GM12864 (cell line): ENCODE measurements at places on chromosomes 3 and 15.

DNA sequence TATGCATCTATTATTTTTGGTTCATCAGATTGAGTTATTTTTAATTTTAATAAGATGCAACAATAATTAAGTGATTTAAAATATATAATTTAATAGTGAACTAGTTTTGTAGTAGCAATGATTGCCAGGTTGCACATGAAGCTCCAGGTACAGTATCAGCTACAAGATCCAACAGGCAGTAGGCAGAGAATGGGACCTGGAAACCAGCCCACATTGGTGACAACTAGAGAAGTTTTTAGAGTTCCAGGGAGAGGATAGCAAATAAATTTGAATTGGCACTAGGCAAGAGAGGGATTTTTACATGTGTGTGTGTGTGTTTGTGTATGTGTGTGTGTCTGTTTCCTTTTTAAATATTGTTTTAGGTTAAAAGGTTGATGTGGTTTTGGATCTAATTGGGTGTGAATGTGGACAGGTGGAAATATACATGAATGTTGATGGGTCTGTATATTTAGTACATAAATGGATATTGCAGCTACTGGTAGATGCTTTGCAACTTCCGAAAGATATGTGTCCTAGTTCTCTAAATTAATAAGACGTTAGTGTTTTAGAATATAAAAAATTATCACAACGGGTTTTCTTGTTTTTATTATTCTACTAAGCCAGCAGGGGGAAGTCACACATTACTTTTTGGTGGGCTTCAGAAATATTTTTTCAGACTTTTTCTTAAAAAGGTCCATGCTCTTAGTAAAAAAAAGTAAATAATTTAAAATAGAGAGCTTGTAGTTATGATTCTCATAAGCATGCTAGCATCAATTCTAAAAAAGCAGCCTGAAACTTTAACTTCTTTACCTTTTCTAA lies 110.1 kb upstream of the GBE1 start:
- DNase-seq, result no peak

DNA sequence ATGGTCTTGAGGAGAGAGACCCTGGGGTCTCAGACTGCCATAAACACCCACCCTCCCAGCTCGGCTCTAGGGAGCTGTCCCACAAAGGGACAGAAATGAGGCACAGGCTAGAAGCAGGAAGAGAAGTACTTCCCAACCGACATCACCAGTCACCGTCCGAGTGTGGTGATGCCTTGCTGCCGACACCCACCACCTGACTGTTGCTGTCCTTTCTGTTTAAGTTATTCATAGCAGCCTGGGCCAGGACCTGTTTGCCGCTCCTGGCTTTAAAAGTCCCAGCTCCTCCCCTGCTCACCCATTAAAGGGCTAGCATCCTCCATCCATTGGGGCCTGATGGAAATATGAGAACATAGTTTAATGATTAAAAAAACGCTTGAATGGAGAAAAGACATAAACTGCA lies 13.2 kb upstream of the SPG11 start:
- DNase-seq, result no peak

- DNase-seq, result no peak
Observed at GRCh38 chr15:91947683-91948608, 94.4 kb downstream of the SLCO3A1 start.

DNA sequence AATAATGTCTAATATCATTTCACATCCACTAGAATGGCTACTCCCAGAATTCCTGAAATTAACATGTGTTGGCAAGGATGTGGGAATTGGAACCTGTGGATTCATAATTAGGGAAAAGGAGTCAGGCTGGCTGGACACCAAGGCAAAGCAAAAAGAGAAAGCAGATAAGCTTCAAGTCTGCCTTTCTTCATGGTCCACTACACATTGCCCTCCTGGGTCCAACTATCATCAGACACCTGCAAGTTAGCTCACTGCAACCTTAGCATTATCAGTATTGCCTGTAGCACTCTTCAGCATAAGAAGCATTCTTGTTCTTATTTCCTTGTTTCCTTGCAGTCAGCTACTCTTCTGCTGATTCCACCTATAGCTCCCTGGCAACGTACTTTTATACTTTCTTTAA lies 124.3 kb downstream of the ZNF280D start:
- peak; percentile 53 for DNase-seq

- DNase-seq, result no peak
Observed at GRCh38 chr3:77222701-77223100, 182.8 kb downstream of the ROBO2 start.

GRCh38 chr3:16119887-16120286 lies 54.6 kb upstream of the GALNT15 start:
- no peak for DNase-seq

DNA sequence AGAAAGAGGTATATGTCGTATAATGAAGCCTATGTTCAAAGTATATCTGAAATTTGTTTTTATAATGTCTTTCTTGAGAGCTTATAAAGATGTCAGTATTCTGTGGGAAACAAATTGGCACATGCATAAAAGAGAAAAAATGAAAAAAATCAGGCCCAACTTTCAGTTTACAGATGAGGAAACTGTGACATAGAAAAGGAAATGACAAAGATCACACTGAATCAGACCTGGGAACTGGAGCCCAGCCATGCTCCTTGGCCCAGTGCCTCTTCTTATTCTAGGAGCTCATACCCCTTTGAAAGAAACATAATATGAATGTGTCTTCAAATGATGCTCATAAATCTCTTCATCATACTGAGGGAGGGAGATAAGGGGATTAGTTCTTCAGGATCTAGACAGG lies 48.4 kb downstream of the TMEM44 start:
- DNase-seq, result no peak

DNA sequence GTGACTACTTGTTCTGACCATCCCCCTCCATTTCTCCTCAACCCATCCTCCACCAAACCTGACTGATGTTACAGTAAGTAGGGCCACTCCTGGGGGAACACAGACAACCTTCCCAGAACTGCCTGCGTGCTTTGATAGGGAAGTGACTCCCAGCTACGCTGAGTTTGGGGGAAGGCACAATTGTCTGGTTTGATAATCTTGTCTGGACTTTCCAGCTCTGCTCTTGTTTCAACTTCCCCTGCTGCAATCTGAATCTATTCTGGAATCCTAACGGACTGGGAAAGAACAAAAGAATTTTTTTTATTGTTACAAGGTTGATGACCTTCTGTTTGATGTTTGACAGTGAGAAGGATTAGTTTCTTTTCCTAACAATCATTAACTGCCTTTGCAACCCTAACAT lies 895.6 kb downstream of the ROBO1 start:
- no peak for DNase-seq

DNA sequence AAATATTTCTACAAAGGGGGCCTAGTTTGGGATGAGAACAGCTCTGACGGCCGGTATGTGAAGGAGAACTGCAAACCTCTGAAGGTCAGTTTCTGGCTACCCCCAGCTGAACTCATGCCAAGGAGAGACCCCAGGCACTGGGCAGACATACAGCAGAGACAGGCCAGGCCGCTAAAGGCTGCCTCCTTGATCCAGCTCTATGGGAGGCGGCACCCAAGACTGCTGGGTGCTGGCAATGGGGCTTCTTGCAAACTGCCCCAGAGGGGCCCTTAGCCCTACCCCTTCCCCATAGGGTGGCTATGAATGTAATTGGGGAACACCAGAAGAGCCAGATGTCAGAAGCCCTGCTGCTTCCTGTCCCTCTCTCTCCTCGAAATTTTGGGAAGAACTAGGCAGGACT lies 13.3 kb downstream of the CLK3 start:
- DNase-seq, result no peak

DNA sequence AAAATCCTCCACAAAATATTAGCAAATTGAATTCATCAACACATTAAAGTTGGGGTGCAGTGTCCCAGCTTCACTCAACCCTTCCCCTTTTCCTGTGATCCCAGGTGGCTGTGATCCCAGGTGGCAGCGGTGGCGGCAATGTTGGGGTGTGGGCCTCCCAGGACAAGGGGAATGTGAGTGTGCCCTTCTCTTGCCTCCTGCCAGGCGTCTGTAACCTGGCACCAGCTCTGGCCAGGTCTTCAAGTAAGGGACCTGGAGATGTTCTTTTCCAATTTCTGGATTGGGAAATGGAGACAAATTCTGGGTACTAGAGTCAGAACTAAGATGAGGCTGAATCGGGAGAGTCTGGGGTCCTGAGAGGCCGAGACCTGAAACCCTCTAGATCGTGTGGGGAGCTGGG lies 20.1 kb downstream of the GOLGA6A start:
- DNase-seq, result no peak

GRCh38 chr3:188064831-188065493 lies 89.0 kb upstream of the LPP start:
- no peak for DNase-seq

DNA sequence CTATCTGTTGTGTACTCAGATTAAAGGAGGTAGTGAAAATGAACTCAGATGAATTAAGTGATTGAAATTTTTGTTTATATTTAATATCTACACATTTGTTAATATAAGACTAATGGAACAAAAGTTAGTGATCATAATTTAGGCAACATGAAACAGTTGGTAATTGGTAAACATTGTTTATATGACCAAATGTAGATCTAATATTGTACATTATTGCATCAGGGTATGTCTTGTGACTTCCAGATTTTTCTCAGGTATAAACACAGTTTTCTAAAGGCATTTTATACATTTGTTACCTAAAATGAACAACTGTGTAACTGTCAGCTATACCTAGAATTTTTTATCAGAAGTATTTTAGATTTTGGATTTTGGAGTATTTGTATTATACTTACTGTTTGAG lies 14.8 kb downstream of the GMPS start:
- DNase-seq, result no peak

DNA sequence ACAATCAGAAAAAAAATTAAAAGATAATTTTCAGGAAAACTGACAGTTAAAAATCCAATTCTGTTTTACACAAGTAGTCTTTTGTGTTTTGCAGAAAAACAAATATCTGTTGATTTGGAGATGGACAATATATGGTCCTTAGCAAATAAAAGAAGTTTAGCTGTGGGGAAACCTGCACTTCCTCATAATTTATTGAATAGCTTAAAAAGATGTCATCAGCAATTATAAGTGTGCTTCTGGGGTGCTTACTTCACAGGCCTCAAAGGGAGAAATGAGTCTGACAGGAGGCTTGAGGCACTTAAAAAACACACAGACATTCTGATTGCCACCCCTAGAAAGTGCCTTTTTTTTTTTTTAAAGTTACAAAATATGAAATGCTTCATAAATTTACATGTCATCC lies 31.6 kb upstream of the CERS3 start:
- no peak for DNase-seq

DNA sequence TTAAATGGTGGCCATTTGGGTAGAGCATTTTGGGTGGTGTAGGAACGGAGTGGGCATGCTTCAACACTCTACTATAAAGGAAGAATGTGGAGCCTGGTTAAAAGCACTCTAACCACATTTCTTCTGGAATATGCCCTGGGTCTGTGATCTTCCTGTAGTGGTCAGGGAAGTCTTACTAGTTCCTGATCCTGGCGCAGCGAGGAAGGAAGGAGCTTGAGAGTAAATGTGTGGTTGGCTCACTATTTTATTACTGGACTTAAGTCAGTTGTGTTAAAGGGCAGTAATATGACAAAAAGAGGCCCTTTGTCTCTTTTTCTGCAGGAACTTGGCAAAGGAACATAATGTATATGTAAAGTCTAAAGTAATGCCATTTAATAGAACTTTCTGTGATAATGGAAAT lies 197.6 kb upstream of the ZPLD1 start:
- no peak for DNase-seq
